ENCODE measurements at places on chromosomes 13 and 19.

GRCh38 chr19:44582581-44583265 is 30.6 kb upstream of the IGSF23 start:
- no peak for DNase-seq

DNA sequence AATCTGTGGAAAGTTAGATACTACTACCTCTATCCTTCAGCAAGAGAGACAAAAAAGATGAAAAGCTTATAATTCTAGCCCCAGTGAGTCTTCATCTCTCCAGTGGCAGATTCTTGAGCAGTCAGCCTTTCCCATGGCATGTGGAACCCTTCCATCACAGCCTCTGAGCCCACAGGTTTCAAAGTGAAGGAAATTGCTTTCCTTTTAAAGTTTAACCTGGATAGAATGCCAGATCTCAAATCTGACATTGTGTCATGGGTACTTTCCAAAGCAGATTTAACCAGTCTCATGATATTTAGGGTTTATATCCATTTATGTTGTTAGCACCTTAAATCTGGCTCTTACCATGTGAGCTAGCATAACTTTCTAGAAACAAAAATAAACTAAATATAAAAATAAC is 39.3 kb downstream of the POLR1D start:
- DNase-seq = no peak

- no peak for DNase-seq
Measured at GRCh38 chr19:46019270-46019669, 3.6 kb downstream of the PGLYRP1 start.

- DNase-seq = no peak
Measured at GRCh38 chr13:30898070-30898469, 8.0 kb upstream of the MEDAG start.

DNA sequence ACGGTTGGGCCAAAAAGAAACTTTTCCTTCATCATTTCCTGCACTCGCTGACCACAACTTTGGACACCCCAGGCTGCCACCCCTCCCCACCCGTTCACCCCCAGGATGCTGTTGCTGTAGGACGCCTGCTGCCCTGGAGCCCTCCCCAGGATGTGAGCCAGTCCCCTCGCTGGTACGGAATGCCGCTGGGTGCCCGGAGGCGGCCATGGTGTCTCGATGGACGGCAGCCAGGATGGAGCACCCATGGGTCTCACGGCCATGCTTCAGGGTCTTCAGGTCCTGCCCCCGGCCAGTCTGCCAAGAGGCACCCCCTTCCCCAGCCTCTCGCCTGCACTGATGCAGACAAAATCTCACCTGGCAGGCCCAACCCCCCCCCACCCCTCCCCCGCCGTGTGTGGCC is 15.4 kb upstream of the CSNK1G2 start:
- DNase-seq = no peak

DNA sequence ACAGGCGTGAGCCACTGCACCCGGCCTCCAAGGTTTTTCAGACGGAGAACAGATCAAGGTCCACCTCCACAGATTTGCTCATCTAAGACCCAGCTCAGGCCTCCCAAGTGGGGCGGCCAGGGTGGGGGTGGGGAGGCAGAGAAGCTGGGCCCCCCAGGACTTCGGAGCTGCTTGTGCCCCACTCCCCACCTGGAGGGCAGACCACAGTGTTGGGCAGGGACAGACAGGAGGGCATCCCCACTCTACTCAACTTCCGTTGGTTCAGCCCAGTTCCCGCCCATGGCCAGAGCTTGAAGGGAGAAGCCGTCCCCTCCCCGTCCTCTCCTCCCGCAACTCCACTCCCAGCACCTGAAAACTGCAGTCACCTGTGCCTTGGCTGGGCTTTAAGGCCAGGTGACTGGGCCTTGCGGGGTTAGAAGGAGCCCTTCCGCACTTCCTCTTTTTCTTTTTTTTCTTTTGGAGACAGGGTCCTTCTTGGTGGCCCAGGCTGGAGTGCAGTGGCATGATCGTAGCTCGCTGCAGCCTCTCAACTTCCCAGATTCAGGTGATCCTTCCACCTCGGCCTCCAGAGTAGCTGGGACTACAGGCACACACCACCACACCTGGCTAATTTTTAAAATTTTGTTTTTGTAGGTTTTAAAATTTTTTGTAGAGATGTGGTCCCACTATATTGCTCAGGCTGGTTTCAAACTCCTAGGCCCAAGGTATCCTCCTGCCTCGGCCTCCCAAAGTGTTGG is 734 bp upstream of the LRRC8E start:
- DNase-seq = no peak

- DNase-seq = no peak
Measured at GRCh38 chr13:73390100-73390499, 331.3 kb downstream of the KLF5 start.

DNA sequence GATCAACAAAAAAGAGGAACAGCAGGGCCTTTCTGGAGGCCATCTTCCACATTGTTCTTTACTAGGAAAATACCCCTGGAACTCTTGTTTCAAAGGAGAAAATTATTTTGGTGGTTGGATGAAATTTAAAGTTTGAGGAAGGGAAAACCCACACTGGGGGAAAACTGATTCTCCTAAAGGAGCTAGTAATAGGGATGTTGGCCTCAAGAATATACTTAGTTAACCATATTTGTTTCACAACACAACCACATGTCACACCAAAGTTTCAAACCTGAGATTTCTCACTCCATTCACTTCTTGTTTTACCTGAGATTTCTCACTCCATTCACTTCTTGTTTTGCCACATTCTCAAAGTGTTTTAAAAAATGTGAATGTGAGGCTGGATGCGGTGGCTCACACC is 2.8 kb upstream of the EPSTI1 start:
- no peak for DNase-seq

- DNase-seq = no peak
Measured at GRCh38 chr13:114141261-114141996, 9.0 kb upstream of the RASA3 start.

DNA sequence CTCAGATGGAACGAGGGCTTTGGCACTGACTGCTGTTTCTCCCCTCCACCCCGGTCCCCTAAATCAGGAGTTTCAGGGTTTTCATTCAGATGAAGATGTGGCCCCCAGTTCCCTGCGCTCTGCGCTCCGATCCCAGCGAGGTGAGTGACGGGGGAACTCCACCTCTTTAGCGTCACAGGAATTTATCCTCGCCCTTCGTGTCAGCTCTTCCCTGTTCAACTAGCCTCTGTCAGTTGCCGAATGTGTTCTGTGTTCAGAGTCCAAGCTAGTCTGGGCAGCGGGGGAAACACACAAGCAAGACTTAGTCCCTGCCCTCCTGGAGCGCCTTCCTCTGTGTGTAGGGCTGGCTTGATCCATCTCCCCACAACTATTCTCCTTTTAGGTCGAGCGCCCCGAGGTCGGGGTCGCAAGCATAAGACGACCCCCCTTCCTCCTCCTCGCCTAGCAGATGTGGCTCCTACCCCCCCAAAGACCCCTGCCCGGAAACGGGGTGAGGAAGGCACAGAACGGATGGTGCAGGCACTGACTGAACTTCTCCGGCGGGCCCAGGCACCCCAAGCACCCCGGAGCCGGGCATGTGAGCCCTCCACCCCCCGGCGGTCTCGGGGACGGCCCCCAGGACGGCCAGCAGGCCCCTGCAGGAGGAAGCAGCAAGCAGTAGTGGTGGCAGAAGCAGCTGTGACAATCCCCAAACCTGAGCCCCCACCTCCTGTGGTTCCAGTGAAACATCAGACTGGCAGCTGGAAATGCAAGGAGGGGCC is 1.8 kb downstream of the KMT2B start:
- no peak for DNase-seq

- no peak for DNase-seq
Measured at GRCh38 chr13:100129605-100130004, 40.7 kb downstream of the PCCA start.

DNA sequence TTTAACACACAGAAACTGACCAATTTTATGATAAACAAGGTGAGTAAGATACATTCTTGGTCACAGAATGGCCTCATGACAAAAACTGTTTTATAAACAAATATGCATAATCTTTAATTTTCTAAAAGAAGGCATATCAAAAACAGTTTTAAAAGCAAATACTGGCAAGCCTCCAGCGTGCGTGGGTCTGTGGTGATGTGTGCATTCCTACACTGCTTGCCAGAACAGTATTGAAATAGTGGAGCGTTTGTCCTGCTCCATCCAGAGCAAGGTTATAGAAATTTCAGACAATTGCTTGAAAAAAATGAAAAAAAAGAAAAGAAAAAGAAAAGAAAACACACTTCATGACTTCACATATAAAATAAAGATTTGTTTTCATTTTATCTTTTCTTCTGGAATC is 140.9 kb downstream of the MZT1 start:
- DNase-seq = no peak

- DNase-seq = no peak
Measured at GRCh38 chr13:41492432-41493260, 35.3 kb downstream of the RGCC start.

DNA sequence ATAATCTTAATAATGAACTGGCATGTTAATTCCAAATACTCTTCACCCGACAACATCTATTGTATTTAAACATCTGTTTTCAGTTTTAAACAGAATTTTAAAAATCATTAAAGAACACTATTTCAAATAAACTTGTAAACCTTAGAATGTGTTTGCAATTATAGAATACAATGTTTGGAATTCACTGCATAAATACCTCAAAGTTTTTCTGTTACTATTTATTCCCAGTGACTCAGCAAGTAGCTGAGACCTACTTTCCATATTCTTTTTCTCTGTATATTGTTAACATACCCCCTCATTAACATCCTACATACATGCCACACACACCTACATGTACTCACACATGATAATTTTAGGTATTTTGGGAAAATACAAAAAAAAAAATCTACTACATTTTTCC is 1134.3 kb downstream of the SLITRK1 start:
- no peak for DNase-seq

DNA sequence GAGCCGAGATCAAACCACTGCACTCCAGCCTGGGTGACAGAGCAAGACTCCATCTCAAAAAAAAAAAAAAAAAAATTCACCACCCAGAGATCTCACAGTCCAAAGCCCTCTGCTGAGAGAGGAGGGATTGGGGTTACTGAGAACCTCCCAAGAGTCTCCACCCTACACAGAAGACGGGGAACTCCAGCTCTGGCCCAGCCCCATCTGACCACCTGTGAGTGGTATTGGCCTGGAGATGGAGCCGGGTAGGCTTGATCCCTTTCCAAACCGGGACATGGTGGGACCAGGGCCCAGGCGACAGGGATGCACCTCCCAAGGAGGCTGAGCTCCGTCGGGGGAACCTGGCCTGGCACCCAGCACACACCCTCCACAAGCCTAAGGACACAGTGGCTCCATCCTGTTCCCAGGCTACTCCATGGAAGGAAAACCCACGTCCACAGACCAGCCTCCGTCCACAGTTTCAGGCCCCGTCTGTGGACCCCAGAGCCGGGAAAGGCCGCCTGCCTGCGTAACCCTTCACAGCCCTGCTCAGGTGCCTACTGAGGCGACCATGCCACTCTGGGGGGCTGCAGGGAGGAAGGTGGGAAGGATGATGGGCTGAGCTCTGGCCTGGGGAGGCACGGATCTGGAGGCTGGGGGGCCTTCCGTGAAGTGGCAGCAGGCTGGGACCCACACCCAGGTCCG is 1.8 kb downstream of the TMEM259 start:
- no peak for DNase-seq

DNA sequence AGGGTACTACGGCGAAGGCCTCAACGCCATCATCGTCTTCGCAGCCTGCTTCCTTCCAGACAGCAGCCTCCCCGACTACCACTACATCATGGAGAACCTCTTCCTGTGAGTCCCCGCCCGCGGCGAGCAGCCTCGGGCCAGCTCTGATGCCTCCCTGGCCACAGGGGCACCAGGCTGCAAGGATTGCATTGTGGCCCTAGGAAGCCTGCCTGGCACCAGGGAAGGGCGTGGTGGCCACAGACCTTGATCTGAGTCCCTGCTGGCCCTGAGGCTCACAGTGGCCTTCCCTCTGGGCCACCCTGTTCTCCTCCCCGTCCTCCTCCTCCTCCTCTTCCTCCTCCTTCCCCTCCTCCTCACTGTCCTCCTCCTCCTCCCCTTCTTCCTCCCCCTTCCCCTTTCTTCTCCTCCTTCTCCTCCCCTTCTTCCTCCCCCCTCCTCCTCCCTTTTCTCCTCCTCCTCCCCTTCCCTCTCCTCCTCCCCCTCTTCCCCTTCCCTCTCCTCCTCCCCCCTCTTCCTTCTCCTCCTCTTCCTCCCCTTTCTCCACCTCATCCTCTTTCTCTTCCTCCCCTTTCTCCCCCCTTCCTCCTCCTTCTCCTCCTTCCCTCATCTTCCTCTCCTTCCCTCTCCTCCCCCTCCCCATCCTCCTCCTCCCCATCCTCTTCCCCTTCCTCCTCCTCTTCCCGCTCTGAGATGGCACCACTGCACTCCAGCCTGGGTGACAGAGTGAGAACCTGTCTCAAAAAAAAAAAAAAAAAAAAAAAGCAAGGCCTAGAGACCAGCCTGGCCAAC is 24.4 kb upstream of the NMRK2 start:
- DNase-seq = no peak

- DNase-seq = no peak
Measured at GRCh38 chr13:32976056-32976805, 40.0 kb upstream of the KL start.

- no peak for DNase-seq
Measured at GRCh38 chr13:113149711-113150549, 8.5 kb upstream of the PROZ start.

- no peak for DNase-seq
Measured at GRCh38 chr19:44635581-44636438, 7.9 kb upstream of the PVR start.

GRCh38 chr19:44574186-44574950 is 39.0 kb upstream of the IGSF23 start:
- DNase-seq = no peak

DNA sequence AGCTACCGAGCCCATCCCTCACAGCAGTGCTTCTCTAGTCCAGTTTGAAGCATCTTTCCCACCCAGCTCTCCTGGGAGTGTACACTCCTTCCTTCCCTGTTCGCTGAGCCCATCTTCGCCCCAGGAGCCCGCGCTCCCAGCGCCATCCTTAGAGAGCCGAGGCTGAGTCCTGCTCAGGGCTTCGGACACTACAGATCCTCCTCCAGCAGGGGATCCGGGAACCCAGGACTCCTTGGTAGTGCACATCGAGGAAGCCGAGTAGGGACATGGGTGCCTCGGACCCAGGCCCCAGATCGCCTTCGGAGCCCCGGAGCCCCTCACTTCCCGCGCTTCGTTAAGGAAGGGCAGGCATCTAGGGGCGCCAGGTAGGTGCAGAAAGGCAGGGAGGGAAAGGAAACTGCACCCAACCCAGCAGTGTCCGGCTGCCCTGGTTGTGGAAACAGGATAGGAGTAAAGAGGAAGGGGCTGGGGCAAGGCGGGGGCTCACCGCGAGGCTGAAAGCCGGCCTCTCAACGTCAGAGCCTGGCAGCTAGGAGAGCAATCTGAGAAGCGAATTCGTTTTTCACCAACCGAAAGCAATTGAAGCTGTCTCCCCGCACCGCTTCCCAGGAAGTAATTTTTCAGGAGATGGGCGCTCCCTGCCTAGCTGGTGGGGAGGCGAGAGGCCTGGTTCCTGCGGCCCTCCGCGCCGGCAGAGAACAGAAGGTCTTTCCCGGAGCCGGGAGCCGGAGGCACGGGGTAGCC is 1.0 kb downstream of the PDX1 start:
- no peak for DNase-seq

- DNase-seq = no peak
Measured at GRCh38 chr19:28437390-28438346, 775.3 kb downstream of the UQCRFS1 start.

GRCh38 chr19:47623151-47623920 is 14.4 kb downstream of the BICRA start:
- no peak for DNase-seq

All from NCI-H2107 (cell line).